ENCODE measurements at places on chromosomes 12 and 14. TPM values are rescaled to one million over a fixed set of nuclear protein-coding genes. Genes with fewer than 3 reads are reported as not detected.

- DNase-seq = no peak
Observed at GRCh38 chr14:63759456-63759855, 31.6 kb upstream of the SGPP1 start.

The RHOJ gene
- 57.3 TPM for total RNA-seq

- DNase-seq = no peak
Observed at GRCh38 chr12:47885012-47885501, 19.7 kb downstream of the VDR start.

The TEX52 gene
- total RNA-seq = not detected

DNA sequence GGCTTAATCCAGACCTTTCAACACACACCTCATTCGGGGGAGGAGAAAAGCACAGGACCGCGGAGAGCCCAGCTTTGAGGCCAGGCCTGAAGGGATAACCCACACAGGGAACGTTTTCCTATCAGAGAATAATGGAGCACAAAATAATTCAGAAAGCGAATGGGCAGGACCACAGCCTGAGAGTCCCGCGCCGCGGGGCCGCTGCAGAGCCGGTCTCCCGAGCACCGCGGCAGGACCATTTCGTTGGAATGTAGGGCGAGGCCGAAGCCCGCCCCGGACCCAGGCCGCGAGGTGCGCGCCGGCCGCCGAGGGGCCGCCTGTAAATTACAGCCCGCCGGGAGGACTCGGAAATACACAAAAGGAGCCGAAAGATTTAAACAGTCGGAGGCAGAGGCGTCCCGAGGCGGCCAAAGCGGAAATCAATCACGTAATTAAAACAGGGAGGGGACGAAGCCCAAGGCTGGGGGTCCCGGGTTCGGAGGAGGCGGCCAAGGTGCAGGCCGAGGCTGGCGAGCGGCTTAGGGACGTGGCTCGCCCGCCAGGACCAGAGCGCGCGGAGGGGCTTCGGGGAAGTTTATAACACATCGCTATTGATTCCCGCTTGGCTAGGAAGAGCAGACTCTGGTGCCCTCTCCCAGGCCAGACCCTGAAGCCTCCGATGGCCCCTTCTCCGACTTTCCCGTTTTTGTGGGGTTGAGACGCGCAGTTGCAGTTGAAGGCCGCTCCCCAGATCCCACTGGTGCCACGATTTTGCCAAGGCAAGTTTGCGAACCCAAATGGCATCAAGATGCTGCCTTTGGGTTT lies 6.3 kb upstream of the HOXC4 start:
- no peak for DNase-seq

The CD163L1 gene
- total RNA-seq = 1.8 TPM

- DNase-seq = no peak
Observed at GRCh38 chr14:68593806-68594536, 198.9 kb downstream of the ZFP36L1 start.

DNA sequence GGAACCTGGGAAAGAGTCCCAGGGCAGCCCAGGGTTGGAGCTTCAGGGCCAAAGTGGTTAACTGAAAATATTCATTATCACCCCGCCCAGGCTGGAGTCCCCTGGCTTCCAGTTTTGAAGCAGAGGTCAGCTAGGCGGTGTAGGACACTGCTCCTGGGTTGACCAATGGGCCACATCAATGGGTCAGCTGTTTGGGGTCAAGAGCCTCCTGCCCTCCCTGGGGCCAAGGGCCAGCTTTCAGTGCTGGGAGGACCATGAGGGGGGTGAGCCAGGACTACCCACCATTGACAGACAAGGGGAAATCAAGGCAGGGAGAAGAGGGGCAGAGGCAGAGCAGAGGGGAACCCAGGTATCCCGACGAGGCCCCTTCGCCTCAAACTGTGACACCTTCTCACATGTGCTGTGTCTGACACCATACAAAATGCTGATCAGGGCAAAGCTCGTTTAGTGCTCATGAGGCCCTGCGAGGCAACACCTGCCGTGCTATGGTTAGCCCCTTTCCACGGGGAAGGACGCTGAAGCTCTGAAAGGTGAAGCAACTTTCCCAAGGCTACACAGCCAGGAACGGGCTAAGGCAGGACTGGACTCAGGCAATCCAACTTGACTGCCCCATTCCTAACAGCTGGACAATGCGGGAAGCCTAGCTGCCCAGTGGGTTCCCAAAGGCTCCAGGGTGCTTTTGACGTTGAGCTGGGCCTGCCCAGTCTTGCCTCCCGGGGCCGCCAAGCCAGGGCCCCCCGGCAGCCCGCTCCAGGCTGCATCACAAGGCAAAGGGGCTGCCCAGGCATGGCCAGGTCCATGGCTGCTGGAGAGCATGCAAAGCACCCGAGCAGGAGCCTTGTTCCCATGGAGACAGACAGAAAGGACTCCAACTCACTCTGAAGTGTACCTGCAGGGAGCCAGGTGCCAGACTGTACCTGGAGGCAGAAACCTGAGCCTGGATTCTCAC lies 2.0 kb downstream of the SYNE3 start:
- DNase-seq = no peak

DNA sequence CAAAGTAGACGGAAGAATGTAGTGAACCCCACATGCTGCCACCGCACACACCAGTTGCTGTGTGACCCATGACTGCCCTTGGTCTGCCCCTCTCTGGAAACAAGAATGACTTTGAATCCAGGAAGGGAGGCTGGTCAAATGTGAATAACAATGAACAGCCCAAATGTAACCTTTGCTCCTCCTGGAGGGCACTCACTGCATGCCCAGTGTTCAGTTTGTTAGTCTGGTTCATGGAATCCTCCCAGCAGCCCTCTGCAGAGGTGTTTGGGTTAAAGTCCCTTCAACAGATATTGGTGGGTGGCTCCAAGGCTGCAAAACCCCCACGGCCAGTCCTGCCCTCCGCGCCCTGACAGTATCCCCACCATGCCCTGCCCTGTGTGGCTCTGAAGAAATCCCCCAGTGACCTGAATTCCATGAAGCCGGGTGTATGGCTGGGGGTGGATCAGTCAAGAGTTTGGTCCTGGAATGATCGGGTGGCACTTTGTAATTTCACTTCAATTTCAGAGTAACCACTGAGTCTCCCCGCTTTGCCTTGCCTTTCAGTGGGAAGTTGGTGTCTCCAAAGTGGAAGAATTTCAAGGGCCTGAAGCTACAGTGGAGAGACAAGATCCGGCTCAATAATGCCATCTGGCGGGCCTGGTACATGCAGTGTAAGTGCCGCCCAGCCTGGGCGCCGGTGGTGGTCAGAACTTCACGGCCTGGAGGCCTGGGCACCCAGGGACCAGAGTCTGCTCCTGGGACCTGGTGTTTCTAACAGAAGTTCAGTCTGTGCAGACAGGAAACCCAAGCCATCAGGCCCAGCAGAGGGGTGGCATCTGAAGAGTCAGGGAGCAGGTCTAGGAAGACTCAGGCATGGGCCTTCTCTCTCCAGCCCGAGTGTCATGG lies 47.1 kb downstream of the IL31 start:
- no peak for DNase-seq

GRCh38 chr12:122422730-122423257 lies 325 bp upstream of the CLIP1 start:
- no peak for DNase-seq

- DNase-seq = no peak
Observed at GRCh38 chr12:101616027-101616494, 21.3 kb downstream of the MYBPC1 start.

- DNase-seq = no peak
Observed at GRCh38 chr12:47731723-47732122, 6.4 kb upstream of the ENDOU start.

The TAS2R7 gene
- not detected for total RNA-seq

The ASCL1 gene
- not detected for total RNA-seq

DNA sequence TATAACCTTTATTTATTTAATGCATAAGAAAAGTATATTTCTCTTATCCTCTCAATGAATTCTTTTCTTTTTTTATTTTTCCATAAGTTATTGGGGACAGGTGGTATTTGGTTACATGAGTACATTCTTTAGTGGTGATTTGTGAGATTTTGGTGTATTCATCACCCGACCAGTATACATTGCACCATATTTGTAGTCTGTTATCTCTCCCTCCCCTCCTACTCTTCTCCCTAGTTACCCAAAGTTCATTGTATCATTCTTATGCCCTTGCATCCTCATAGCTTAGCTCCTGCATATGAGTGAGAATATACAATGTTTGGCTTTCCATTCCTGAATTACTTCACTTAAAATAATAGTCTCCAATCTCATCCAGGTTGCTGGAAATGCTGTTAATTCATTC lies 1900.0 kb upstream of the SEL1L start:
- DNase-seq = no peak

DNA sequence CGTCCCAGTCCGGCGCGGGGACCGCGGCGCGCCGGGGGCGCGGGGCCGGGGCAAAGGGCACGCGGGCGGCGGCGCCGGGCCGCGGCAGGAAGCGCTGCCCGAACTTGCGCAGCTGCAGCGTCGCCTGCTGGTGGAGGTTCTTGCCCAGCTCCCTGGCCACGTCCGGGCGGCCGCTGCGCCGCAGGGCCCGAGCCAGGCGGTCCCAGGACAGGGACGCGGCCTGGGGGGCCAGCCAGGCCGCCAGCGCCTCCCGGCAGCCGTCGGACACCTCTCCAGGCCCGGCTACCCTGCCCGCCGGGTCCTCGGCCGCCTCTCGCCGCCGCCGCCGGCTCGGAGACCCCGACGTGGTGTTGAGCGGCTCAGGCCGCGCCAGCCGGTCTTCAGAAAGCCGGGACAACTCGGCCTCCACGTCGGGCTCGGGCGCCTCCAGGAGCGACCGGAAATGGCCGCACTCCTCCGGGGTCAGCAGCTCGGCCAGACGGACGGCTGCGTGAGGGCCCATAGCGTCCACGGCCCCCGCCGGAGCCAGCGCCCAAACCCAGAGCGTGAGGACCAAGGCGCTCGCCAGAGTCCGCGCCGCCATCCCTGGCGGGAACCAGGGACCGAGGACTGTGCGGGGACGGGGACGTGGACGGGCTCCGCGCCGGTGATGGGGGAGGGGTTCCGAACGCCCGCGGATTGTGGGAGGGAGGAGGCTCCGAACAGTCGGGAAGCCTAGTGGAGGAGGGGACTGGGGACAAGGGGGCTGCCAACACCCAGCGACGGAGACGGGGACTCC lies 34.0 kb downstream of the FIGNL2 start:
- DNase-seq = no peak

The KRT79 gene
- total RNA-seq = 0.12 TPM

- no peak for DNase-seq
Observed at GRCh38 chr12:64065881-64066451, 156.1 kb downstream of the KICS2 start.

The OTUB2 gene
- 5.7 TPM for total RNA-seq

DNA sequence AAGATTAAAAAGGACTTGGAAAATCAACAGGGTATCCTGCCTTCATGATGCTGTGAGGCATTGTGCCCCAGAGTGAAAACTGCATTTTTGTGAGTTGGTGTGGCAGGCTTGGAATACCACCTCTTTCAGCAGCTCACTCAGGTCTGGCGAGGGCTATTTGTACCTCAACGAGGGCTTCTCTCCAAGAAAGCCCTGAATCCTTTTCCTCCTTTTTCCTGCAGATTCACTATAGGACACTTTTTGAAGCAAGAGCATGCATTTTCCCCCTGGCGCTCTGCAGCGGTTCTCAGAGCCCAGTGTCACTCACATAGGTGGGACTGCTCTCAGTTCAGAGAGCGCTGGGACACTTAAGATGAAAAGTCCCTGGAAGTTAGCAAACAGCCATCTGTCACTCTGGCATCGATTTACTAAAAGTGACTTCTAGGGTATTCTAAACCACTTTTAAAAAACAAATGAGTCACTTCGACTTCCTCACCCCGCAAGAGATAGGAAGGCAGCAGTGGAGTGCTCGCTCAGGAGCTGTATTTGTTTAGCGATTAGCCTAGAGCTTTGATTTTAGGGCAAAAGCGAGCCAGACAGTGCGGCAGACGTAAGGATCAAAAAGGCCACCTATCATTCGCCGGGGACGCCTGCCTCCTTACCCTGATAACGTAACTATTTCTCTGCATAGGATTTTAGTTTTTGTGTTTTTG lies 782 bp upstream of the LGR5 start:
- DNase-seq = no peak

The MYBPC1 gene
- not detected for total RNA-seq

DNA sequence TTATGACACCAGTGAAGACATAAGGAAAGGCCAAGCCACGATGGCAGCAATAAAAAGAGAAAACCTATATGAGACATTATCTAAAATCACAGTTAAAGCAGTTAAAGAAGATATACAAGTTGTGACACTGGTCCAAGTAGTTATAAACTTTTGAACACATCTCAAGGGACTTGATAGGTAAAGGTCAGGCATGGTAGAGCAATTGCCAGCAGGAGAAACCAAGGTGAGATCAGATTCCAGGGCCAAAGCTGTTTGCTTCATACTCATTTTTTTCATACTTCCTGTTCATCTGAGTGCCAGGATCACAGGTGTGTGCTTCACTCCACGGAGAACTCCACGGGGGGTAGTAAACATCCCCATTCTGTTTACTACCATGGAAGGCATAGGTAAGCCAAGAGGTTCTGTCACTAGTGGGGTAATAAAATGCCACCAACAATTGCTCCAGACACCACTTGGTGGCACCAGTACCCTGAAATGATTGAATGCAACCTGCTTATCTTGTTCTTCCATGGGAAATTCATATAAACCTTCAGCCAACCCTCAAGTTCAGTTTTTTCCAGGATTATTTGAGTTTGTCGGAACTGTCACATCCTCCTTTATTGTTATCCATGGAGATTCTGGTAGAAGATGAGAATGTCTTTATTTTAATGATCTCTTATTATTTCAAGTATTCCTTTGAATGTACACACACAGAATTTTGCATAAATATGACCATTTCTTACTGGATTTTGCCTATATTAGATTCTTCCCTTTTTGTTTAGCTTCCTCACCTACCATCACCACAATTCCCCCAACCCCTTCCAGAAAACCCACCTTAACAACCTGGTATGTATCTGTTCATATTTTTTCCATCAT lies 59.2 kb upstream of the TSPAN8 start:
- no peak for DNase-seq

DNA sequence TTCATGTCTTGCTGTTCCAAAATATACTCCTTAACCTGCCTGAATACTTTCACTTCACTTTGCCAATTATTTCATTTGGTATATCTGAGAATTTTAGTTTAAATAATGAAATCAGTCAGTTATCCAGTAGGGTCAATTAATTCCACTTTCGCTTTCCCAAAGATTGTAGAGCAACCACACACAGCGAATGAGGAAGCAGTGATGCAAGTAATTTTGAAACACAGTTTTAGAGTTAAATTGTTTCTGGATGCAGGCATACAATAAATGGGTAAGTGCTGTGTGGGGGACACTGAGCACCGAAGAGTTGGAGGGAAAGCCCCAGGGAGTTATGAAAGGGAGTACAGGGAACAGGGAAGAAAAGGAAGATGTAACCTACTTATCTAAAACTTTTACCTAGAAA lies 62.8 kb downstream of the TSHR start:
- DNase-seq = no peak

The FOXG1 gene
- total RNA-seq = not detected

- no peak for DNase-seq
Observed at GRCh38 chr12:54372113-54372806, 8.0 kb upstream of the GPR84 start.

GRCh38 chr14:51525739-51526138 lies 126.0 kb upstream of the FRMD6 start:
- no peak for DNase-seq

GRCh38 chr14:26078561-26078960 lies 519.3 kb downstream of the NOVA1 start:
- no peak for DNase-seq

GRCh38 chr12:55675666-55676065 lies 32.0 kb downstream of the ITGA7 start:
- no peak for DNase-seq

GRCh38 chr14:92460916-92461579 lies 52.5 kb upstream of the RIN3 start:
- DNase-seq = no peak
